ENCODE measurements at places on chromosomes 12 and 14.

DNA sequence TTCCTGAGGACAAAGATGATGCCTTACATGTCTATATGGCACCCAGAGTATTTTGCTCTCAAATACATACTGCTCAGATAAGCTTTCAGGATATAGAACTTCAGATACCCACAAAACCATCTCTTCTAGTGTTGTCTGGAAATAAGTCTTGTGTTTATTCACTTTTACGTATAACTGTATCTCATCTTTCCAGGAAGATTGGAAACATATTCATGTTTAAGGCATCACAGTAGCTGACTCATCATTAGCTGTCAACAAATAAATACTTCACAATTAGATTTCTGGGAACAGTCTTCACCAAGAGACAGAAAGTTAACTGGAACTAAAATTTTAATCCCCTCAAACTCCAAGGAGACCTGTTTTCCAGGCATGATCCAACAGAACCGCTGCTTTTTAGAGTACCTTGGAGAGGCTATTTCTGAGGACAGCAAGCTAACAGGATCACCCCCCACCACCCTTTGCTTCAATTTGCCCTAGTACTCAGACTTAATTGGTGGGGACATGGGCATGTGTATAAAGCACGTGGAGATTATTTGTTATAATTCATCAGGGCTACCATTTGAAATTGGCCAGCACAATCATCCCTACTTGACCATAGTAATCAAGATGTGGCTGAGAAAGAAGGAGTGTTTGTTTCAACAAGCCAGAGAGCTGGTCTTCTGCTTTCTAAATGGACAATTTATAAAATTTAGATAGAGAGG, 129.3 kb upstream of the HIF1A start:
- DNase-seq = no peak

- no peak for DNase-seq
These were observed 149.2 kb upstream of the BTG1 start for GRCh38 chr12:92294676-92295440.

- no peak for DNase-seq
These were observed 3.9 kb upstream of the VDR start for GRCh38 chr12:47908738-47909137.

- DNase-seq = no peak
These were observed 44.6 kb downstream of the CCDC177 start for GRCh38 chr14:69530095-69530494.

GRCh38 chr12:56714431-56714929, 10.6 kb downstream of the NACA start:
- no peak for DNase-seq

GRCh38 chr14:65241125-65241752, 138.9 kb upstream of the MAX start:
- DNase-seq = no peak

Measured in hypothalamus (tissue), 51 donors.